Mesenteric fat pad (tissue), 1 donor: ENCODE measurements at places on chromosomes 1 and 21. TPM values are rescaled to one million over a fixed set of nuclear protein-coding genes. Genes with fewer than 3 reads are reported as not detected.

Gene SLFNL1
- 0.22 TPM for total RNA-seq

Gene NR1I3
- total RNA-seq, result not detected

Gene GFI1
- 0.51 TPM for total RNA-seq

Gene LRRN2
- total RNA-seq, result 5.7 TPM

Gene KRTAP21-2
- not detected for total RNA-seq

Gene C1orf105
- not detected for total RNA-seq

Gene PTGFR
- 0.84 TPM for total RNA-seq

Gene NRAS
- total RNA-seq, result 32.3 TPM

Gene GALNT2
- total RNA-seq, result 144 TPM

Gene HSD3B2
- total RNA-seq, result not detected

Gene TRAF3IP3
- 3.7 TPM for total RNA-seq

Gene PSMG1
- 38.0 TPM for total RNA-seq

Gene TTC22
- total RNA-seq, result not detected

Gene LEMD1
- not detected for total RNA-seq

Gene CTBS
- 16.8 TPM for total RNA-seq

Gene CADM3
- total RNA-seq, result 6.5 TPM

Gene SIKE1
- 34.8 TPM for total RNA-seq

Gene SLAMF8
- 11.3 TPM for total RNA-seq

Gene KRTAP10-10
- not detected for total RNA-seq

Gene FAM131C
- total RNA-seq, result not detected

Gene CD1B
- not detected for total RNA-seq

Gene B3GALNT2
- total RNA-seq, result 23.4 TPM

Gene C1orf87
- total RNA-seq, result not detected

Gene CYP4B1
- total RNA-seq, result 106 TPM

Gene CATSPERE
- total RNA-seq, result 0.74 TPM

Gene AMY1A
- not detected for total RNA-seq

Gene FAM110D
- total RNA-seq, result 6.3 TPM

Gene TLR5
- total RNA-seq, result 10.5 TPM

Gene LINGO4
- not detected for total RNA-seq

Gene PLA2G4A
- total RNA-seq, result 14.1 TPM

Gene MYBPH
- 0.22 TPM for total RNA-seq

Gene SPATA46
- not detected for total RNA-seq

Gene LSS
- total RNA-seq, result 81.3 TPM
